Stimulated activated naive CD4-positive, alpha-beta T cell treated with Interleukin-2 at 50 U/mL for 16 hours (primary cell): ENCODE measurements at places on chromosomes 6 and 20.

DNA sequence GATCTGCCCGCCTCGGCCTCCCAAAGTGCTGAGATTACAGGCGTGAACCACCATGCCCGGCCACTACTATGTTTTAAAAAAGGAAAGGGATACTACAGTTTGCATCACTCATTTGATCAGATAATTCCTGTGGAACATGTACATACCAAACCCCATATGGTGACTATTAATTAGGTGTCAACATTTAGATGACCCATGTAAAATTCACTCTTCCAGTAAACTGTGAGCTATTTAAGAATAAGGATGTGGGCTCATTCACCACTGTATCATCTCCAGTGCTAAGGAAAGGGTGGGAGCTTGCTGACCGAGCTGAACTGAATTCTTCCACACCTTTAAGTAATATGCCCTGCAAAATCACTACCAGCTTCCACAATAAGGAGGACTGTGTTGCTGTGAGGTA lies 127.5 kb downstream of the BTBD9 start:
- no peak for DNase-seq

GRCh38 chr6:3788408-3789017 lies 37.0 kb upstream of the PXDC1 start:
- DNase-seq, result no peak

DNA sequence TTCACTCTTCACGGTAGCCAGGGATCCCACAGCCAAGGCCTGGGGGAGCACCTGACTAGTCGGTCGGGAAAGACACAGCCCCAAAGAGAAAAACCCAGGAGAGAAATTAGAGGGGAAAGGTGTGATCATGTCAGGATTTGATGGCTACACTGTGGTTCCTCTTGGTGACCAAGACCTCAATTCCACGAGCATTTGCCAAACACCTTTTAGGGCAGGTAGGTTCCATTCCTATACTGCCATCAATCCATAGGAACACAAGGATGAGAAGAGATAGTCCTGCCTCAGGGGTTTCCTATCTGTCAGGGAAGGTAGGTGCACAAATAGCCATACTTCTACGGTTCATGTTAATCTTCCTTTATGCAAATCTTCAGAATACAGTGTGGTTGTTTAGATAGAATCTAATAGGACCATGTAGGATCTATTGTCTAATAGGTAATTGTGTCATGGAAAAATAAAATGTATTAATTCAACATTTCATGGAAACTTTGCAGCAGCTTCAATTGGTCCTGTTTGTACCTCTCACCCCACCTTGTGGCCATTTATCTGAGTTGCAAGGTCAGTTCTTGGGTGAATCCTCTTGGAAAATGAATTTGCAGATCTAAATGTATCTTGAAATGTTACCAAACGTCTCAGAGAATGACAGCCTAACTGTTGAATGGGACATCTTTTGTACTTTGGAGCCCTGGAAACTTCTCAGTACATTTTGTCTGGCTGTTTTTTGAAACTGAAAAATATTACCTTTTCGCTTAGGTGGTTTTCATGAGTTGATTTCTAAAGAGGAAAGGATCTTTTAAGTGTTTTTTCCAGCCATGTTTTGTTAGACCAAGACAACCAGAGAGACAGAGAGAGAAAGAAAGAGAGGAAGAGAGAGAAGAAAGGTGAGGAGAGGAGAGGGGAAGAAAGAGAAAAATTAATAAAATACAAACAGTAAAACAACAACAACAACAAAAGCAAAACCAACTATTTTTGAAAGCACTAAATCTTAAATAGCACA lies 33.7 kb upstream of the IYD start:
- peak; percentile 10 for DNase-seq

- no peak for DNase-seq
Observed at GRCh38 chr6:101396548-101397173, 3.2 kb downstream of the GRIK2 start.

GRCh38 chr6:12119085-12119588 lies 107.0 kb downstream of the HIVEP1 start:
- peak; percentile 19 for DNase-seq

GRCh38 chr6:31898383-31899011 lies 999 bp upstream of the EHMT2 start:
- peak; percentile 22 for DNase-seq

DNA sequence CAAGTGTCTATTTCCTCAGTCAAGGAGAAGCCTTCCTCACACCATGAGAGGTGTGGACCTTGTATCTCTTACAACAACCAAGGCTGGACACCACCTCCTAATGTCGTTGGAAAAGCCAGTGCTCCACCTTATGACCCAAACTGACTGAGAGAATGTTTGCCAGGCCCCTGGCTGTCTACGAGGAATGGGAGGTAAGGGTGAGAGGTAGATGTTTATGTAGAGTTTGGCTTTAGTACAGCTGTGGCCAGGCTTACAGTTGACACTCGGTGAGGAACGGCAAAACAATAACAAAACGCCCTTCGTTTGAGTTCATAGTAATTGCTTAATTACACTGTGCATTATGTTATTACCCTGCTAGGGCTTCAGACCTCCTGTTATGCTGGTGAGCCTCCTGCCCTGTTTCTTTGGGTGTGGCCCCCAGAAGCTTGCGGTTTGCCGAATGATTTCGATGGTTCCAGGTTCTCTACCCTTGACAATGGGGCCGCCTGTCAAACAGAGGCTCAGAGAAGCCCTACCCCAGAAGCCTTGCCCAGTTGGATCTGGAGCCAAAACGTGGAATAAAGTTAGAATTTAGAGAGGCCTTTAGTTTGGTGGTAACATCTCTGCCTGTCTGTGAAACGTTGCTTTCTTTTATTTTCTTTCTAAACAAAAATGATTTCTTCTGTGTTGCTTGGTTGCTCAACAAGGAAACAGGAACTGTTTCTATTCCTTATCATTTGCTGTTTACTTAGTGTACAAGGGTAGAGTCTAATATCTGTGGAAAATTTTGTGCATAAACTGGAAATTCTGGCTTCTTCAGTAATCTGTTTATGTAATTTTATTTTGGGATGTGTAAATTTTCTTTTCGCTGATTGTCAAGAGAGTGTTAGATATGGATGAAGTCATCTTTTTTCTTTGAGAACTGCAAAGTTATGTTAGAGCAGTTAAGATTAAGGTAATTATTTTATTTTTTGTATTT lies 60.4 kb upstream of the FOXQ1 start:
- no peak for DNase-seq

DNA sequence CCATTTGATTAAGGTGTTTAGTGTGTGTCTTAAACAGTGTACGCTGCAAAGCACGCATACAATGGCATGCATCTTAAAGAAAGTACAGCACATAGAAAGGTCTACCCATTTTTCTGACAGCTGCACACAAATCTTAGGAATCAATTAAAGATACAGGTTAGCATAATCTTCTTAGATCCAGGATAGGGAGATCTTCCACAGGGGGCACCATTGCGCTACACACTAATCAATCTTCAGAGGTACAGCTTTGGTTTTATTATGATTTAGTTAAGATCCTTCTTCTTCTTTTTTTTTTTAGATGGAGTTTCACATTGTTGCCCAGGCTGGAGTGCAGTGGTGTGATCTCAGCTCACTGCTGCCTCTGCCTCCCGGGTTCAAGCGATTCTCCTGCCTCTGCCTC lies 63.7 kb upstream of the BEND3 start:
- no peak for DNase-seq

GRCh38 chr6:117956386-117956785 lies 49.3 kb downstream of the SLC35F1 start:
- DNase-seq, result no peak

GRCh38 chr6:47752801-47753200 lies 29.0 kb upstream of the OPN5 start:
- no peak for DNase-seq

DNA sequence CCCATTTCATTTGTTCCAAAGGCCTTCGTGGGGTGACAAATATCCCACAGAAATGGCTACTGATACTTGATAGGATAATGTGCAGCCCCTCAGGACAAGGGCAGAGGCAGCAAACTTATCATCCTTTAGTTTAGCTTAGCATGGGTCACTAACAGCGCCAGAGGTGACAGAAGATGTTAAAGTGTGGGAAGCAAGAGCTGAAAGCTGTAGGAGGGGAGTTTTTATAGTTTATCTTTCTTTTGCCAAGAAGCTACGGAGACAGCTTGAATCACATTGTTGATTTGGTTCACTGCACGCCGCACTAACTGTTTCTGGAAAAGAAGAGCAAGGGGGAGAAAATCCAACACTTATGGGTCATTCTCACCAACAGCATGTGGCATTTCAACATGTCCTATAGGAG lies 773.9 kb upstream of the MMS22L start:
- no peak for DNase-seq
